ENCODE measurements at places on chromosomes 16 and 17. TPM values are rescaled to one million over a fixed set of nuclear protein-coding genes. Genes with fewer than 3 reads are reported as not detected.

C16orf86 gene
- total RNA-seq, result 1.3 TPM

KRTAP4-5 gene
- not detected for total RNA-seq

CD300C gene
- not detected for total RNA-seq

ACTG1 gene
- 4,989 TPM for total RNA-seq

RNU2-1 gene
- 4,468 TPM for total RNA-seq

PRR35 gene
- total RNA-seq, result not detected

ANKS4B gene
- total RNA-seq, result not detected

- no peak for DNase-seq
Observed at GRCh38 chr17:68821860-68822696, 133.1 kb downstream of the ABCA8 start.

DNA sequence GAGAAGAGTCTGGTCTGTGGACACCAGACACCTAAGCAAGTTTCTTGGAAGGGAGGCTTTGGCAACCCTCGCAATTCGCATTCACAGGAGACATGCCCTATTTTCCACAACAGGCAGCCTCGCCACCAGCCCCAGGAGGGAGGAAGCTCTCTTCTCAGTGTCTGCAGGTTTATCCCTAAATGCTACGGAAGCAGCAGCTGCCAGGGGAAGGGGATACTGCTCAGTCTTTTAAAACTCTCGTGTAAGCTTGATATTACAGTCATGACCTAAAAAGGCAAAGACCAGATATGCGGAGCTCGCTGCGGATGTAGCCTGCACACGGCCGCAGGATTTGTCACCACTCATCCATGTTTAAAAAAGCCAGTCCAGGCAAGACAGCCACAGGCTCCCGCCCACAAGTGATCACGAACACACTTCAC is 159.2 kb upstream of the RPH3AL start:
- no peak for DNase-seq

DNA sequence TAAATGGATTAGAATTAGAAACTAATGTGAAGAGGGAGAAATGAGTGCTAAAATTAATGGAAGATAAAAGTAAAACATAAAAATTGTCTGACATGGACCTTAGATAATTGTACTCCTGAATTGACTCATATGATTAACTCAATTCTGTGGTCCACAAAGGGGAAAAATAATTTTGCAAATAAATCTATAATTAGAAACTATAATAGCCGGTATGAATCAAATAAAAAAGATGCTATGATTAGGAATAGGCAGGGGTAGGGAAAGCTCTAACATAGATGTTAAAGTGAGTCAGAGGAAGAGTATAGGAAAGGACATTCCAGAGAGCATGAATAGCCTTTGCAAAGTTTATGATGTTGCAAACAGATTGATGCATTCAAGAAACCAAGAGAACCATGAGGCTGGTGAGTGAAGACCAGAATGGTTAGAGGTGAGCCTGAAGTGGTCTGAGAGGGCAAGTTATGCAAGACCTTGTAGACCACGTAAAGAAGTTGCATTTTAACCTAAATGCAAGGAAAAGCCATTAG is 262.1 kb upstream of the CA10 start:
- DNase-seq, result no peak

- DNase-seq, result no peak
Observed at GRCh38 chr17:73091410-73091769, 1.1 kb downstream of the SLC39A11 start.

DNA sequence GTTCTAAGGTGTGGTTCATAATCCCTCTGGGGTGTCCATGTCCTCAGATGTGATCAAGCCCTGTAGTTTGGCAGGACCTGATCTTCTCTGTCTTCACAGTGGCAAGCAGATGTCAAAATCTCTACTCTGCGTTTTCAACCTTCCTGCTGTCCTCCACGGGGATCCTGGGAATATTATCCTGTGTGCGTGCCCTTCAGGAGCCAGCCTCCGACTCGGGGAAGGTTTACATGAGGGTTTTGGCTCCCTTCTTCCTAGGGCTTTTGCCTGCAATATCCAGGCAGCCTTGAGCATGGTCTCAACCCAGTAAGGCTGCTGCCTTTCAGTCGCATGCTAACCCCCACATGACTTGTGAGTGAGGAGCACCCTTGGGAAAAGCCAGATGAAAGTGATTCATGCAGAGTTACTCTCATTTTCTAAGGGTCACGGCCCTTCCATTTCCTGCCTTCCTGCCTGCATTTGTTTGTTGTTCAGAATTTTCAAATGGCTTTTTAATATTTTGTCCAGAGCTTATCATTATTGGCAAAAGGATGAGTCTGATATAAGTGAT is 202.2 kb upstream of the CHMP6 start:
- peak; percentile 38 for DNase-seq

DNA sequence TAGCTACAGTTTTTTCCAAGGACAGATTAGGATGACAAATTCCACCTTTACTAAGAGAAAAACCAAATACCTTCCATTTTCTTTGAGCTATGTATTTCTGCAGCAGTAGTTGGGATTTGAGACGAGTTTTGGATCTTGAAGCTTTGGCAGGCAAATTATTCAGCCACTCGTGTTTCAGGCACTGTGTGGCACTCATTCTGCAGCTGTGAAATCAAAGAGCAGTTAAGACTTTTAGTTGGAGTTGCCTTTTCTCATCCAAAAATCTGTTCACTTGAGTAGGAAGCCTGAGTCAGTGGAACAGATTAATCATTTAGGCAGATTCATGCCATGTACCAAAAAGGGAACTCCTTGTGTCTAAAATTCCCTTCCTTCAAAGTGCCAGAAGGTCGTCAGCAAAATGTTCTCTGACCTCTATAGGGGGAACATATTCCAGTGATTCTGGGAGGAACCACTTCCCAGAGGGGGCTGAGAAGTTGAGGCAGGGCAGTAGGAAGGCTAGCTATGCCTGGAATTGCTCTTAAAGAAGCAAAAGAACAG is 20.1 kb downstream of the ORC6 start:
- DNase-seq, result no peak

DNA sequence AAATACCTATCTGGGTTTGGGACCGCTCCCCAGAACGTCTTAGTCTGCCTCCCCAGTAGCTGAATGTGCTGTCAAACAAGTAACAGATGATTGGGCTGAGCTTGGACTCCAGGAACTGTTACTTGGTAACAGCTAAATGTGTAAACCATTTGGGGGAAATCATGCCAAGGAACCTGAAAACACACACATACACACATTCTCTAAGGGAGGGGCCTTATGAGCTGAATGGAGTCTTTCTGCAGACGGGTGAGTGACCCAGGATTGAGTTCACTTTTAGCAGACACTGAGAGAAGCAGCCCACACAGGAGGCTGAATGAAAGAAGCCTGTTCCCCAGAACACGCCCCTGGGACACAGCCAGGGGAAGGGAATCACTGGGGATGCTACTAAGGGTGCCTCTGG is 1.6 kb downstream of the ACLY start:
- no peak for DNase-seq

- DNase-seq, result no peak
Observed at GRCh38 chr16:26709175-26709574, 357.6 kb upstream of the C16orf82 start.

GRCh38 chr16:64809876-64810629 is 311.8 kb downstream of the CDH11 start:
- no peak for DNase-seq

- DNase-seq, result peak; percentile 62
Observed at GRCh38 chr16:66474750-66475199, 47.7 kb downstream of the BEAN1 start.

DNA sequence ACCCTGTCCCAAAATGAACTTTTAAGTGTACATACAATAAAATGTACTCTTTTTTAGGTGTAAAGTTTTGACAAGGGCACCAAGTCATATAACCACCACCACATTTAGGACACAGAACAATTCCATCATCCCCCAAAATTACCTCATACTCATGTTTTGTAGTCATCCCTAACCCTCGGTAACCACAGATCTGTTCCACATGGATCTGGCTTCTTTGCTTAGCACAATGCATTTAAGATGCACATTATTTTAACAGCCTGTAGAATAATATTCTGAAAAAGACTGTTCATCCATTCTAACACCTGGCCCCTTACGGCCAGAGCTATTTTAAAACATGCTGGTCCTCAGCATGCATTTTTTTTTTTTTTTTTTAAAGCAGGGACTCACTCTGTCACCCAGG is 25.2 kb upstream of the CFAP20 start:
- DNase-seq, result no peak

DNA sequence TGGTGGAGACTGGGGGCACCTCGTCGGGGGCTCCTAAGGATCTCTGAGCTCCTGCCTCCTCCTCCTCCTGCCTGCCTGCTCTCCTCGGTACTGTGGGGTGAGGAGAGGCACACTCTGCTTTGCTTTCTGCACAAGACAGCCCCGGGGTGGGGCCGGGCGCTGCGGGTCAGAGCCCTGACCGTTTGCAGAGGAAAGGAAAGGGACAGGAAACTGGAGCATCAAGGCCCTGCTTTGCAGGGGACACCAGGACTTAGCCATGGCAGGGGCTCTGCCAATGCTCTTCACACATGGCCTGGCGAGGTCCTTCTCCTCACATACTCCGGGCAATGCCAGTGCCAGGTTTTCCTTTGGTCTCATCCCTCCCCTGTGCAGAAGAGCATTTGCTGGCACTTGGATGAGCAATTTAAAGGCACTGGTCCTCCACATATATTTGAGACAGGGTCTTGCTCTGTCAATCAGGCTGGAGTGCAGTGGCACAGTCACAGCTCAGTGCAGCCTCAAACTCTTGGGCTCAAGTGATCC is 23.8 kb upstream of the DOC2B start:
- no peak for DNase-seq

DNA sequence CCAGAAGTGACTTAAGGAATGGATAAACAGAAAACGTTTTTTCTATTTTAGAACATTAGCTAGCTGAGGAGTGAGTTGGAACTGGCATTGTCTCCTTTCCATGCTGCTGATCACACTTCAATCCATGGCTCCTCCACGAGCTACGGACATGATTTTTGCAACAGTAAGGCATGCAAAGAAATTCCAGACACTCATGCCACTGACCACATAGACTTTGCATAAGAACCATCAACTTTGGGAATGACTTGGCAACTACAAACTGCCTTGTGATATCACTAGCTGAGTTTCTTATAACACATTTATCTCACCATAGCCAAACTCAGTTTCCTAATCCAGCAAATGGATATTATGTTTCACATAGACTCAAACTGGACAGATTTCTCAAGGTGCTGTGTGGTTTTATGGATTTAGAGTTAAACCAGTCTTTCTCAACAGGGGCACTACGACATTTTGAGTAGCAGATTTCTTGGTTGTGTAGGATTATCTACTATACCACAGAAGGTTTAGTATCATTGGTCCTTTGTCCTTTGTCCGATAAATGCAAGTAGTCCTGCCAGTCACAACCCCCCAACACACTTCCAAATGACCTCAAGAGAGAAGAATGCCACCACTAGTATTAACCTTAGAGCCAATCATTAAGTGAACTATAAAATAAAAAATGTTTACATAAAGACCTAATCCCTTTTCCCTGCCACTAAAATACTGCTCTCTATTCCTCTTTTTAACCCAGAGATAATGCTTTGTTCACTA is 48.3 kb upstream of the C17orf78 start:
- DNase-seq, result no peak

DNA sequence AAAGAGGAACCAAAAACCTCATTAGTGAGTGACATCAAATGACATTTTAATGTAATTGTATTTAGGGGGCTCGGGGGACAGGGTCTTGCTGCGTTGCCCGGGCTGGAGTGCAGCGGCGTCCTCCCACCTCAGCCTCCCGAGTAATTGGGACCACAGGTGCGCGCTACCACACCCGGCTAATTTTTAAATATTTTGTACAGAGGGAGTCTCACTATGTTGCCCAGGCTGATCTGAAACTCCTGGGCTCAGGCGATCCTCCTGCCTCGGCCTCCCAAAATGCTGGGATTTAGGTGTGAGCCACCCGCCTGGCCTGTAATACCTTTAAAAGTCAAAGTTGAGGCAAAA is 581 bp downstream of the SNRNP25 start:
- no peak for DNase-seq

GRCh38 chr17:7611635-7612293 is 2.9 kb downstream of the FXR2 start:
- no peak for DNase-seq

DNA sequence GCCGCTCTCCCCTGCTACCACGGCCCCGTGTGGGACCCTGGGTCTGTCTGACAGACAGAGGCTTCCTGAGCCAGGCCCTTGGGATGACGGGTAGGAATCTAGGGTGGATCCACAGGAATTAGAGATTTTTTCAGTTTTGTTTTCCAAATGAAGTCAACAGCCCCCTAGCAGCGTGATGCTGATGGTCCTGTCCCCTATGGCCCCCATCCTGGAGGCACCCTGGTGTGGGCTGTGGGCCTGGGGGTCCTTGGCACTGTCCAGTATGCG is 15.5 kb downstream of the CENPX start:
- no peak for DNase-seq

DNA sequence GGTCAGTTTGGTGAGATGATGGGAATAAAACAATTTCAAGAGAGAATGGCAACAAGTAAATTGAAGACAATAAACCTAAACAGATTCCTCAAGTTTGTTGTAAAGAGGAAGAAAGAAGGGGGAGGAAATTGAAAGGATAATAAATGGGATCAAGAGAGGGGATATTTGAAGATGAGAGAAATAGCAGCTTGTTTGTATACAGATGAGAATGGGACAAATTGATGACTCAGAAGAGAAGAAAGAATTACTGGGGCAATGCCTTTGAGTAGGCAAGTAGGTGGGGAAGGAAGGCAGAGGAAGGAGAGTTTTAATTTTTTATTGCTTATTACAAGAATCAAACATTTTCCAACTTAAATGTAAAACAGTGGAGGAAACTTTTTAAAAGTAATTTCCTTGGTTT is 98.3 kb downstream of the CHD9 start:
- DNase-seq, result no peak

GRCh38 chr17:382644-383533 is 30.3 kb upstream of the RPH3AL start:
- no peak for DNase-seq

- DNase-seq, result no peak
Observed at GRCh38 chr17:41535764-41536481, 7.8 kb upstream of the KRT19 start.

DNA sequence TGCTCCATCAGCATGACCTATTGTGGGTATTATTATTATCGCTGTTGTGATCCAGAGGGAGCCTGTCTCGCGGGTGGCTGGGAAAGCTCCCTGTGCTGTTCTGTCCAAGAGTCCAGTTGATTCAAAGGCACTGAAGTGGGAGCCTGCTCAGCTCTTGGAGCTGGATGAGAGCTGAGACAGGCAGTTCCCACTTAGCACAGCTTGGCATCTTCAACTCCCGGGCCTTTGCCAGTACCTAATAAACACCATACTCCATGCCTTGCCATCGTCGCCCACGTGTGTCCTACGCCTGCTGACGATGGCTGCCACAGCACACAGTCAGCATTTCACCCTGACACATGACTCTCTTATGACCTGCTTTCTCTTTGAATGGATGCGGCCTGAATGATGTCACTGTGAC is 32.6 kb downstream of the RTN4RL1 start:
- DNase-seq, result no peak

- DNase-seq, result no peak
Observed at GRCh38 chr16:19168371-19169081, 486 bp downstream of the SYT17 start.

DNA sequence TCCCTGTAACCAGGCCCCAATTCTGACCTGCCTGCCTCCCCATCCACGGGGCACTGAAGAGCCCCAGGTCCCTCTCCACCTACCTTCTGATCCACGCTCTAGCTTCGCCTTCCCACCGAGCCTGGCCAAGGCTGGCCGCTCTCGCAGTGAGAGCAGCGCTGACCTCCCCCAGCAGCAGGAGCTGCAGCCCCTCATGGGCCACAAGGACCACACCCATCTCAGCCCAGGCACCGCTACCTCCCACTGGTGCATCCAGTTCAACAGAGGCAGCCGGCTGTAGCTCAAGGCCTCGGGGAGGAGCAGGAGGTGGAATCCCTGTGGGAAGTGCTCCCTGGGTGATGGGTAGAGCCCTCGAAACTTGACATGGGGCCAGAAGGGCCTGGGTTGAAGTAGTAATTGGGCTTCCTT is 8.4 kb upstream of the PLEKHG4 start:
- DNase-seq, result no peak
